ENCODE measurements at places on chromosomes 4 and X.

DNA sequence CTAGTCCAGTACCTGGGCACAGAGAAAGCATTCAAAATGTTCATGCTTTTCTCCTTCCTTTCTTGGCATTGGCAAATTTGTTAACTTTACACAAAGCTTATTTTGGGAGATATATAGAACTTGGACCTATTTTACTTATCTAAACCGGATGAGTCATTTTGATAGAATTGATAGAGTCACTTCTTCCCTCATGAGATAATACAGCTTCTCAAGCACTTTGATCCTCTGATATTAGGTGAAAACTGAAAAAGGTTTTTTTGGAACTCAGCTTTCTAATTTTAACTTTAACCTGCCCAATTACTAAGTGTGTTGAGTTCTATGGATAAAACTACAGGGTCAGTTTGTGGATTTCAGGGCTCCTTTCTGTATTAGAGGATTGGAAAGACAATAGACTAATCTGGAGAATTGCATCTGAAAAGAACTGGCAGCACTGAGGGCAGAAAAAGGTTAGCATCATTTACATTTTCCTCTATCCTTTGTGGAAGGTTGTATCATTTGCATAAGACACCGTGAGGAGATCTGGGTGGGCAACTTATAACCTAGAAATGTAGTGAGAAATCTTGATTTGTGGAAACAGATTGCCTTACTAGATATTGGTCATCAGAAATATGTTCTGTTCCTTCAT lies 2.4 kb downstream of the WDR44 start:
- no peak for DNase-seq

DNA sequence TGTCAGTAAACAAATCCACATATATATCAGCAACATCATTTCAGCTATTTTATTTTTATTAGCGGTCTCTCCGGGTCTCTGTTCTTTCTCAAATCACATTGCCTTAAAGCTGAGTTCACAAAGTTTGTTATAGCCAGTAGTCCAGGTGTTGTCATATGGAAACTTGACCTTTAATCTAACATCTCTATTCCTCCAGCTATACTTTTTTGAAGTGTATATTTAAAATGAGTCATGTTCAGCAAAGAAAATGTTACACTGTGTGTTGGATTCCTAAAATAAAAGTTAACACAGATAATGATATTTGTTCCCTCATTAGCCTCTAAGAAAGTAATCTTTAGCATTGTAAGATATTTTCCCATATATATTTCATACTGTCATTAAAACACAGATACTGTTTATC lies 63.6 kb downstream of the SMARCAD1 start:
- no peak for DNase-seq

- peak; percentile 23 for DNase-seq
These were observed 19.1 kb upstream of the ZXDA start for GRCh38 chrX:57929373-57929772.

GRCh38 chr4:2827071-2827873 lies 16.4 kb upstream of the ADD1 start:
- no peak for DNase-seq

DNA sequence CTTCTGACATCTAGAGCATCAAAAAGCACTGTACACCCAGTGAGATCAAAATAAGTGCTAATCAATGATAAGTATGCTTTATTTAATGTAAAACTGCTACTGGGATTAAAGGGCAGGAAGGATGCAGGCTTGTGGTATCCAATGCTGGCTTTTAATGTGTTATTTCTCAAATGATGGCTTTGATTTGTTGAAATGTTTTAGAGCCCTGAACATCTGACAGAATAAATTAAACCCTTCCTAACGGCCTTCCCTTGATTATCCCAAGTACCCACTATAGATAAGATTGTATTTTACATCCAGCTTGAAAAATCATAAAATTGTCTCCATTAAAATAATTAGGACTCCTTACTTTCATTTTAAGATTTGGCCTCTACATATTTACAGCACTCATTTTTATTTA lies 382.9 kb downstream of the HNRNPD start:
- DNase-seq, result no peak

DNA sequence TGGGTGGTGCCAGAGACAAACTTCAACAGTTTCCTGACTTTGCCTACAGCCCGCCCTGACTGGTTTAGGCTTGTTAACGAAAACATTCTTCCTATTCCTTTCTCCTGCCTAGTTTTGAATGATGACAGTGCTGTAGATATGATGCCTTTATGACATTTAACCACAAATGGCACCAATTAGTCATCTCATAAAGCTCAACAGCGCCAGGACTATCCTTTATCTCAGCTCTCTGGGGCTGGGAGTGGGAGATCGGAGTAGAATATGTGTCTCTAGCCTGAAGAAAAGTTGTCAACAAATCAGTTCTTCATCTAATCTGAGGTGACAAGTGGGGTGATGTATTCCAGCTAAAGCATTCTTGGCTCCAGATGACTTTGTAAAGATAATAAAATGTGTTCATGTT lies 64.6 kb upstream of the SH3RF1 start:
- DNase-seq, result peak; percentile 86

DNA sequence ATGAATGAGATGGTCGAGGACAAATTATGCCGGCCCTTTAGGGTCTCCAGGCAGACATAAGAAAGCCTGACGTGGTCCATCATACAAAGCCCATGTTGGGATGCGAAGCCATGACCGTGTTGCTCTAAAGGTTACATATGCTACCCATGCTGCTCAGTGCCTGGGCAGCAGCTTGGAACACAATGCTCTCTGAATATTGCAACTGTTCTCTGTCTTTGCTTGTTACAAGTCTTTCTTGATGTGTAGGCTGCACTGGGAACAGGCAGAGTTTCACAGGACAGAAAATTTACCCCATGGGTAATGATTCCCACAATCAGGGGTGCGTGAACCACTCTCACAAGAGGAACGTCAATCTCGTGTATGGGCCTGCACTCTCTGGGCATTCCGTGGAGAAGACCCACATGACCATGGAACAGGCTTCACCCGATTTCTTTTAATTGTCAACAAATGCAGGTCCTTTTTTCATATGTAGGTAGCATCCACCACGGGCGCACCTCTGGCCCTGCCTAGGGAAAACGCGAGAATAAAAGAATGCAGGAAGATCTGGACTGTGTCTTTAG lies 66.3 kb downstream of the NBDY start:
- no peak for DNase-seq

DNA sequence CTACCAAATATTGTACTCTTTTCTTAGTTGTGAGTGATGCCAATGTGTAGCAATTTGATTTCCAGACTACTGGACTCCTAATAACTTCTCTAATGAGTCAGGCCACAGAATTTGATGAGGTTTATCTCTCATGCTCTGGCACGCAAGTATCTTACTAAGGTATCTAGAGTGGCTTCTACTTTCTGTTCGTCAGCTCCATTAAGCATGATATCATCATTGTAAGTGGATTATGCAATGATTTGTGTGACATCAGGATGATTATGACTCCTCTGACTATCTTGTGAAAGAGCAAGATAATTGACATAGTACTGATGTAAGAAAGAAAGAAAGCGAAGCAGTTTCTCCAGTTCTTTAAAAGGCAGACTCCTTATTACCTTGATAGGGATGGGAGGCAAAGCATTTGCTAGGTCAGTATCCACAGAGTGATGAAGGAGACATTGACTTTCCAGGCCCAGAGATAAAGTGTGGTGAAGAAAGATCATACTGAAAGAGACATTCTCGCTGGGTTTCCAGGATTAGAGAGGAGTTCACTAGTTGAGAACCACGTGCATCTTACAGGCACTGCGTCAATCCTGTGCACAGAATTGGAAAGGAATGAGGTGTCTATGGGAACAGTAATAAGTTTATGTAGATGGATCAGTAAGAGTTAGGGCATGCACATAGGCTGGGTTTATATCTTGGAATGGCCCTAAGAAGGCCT lies 161.9 kb upstream of the STK26 start:
- DNase-seq, result no peak

- peak; percentile 56 for DNase-seq
These were observed 855 bp downstream of the KLF3 start for GRCh38 chr4:38664706-38665401.

- DNase-seq, result no peak
These were observed 8.0 kb downstream of the GUCY1A1 start for GRCh38 chr4:155674669-155675071.

GRCh38 chrX:134469486-134469885 lies 9.5 kb downstream of the HPRT1 start:
- DNase-seq, result peak; percentile 43

GRCh38 chrX:17046478-17047097 lies 100.1 kb downstream of the REPS2 start:
- DNase-seq, result peak; percentile 84

DNA sequence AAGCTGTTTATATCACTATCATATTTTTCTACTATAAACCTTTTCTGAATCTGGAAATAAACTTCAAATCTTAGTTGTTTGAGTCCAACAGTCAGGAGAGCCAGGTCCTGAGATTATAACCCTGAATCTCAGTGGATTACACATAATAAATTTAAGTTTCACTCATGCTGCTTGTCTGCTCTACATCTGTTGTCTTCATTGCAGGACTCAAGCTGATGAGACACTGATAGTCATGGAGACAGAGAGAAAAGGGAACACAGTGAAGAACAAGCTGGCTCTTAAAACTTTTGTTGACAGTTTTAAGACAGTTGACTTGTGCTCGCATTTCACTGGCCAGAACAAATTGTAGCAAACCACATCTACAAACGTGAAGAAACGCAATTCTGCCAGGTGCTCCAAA lies 327.0 kb upstream of the CTSO start:
- DNase-seq, result no peak

- peak; percentile 7 for DNase-seq
These were observed 136.4 kb downstream of the REPS2 start for GRCh38 chrX:17082831-17083230.

- DNase-seq, result peak; percentile 0
These were observed 114.3 kb upstream of the TEX13C start for GRCh38 chrX:125205133-125205917.

DNA sequence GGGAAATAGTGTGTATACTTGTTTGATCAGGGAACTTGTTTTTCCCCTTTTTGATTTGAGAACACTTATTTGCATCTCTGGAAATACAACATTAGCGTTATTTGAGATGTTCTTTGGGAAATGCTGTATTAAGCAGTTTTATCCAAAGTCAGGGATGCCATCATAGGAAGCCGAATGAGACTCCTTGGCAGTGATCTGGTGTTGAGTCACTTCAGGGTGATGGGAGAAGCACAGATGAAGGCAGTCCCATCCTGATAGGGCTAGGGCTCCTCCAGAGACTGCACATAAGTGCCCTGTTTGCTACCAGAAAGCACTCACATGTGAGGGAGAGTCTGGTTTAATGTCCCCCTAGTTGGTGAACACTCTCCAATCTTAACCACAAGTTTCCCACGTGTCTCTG lies 62.3 kb downstream of the IL1RAPL1 start:
- DNase-seq, result no peak

DNA sequence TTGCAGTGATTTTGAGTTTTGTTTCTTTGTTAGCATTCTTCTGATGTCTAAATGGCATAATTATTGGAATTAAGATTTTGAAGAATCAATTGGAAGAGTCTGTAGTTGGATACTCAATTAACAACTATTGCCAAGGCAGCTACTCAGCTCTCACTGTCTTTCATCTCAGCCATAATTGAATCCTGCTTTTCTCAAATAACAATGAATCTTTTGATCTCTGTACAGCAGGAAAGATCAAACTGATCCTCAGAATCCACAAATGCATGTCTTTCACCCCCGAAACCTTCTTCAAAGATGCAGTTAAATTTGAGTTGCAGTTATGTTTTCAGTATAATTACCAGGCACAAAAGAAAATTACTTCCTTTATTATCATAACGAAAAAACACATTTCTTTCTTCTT lies 86.2 kb downstream of the MAD2L1 start:
- no peak for DNase-seq

GRCh38 chr4:74983253-74983635 lies 50.3 kb downstream of the PARM1 start:
- DNase-seq, result no peak

DNA sequence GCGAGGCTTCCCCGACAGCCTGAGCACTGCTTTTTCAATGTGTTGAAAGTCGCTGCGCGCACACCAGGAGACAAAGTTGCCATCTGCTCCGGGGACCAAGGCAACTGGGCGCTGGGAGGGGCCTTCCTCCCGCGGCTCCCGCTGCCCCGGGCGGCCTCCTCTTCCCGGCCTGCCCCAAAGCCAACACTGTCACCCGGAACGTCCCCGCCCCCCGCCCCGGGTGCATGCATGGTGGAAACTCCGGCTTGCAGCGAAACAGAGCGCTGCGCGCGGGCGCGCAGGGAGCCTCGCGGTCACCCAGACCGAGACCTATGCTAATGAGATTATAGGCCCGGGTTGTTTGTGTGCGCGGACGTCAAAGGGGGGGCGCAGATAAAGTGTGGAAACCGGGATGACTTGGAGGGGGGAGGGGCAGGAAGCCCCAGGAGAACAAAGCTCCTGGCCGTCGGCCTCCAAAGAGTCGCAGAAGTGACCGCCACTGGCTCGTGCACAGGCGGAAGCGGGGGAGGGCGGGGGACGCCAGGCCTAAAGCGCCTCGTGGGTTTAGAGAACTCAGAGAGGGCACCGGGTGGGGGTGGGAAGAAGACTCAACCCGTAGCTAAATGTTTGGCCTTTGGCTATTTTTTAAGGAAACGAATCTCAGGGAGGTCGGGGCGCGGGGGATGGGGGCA lies 88.8 kb downstream of the BCOR start:
- peak; percentile 25 for DNase-seq

DNA sequence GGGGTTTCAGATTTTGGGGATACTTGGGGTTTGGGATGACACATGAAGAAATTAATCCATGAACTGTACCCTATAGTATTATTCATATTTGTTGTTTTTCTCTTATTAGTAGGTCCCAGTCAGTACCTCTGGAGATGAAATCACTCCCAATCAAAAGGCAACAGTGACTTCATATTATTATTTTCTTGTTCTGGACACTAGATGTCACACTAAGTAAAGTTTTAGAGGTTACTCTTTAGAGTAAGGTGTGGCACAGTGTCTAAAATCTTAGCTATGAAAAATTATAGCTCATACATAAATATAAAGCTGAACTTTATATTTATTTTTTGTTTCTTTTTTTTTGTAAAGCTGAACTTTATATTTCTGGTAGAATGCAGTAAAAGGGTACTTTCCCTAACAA lies 35.1 kb downstream of the FAM114A1 start:
- peak; percentile 43 for DNase-seq

- DNase-seq, result no peak
These were observed 224.5 kb upstream of the TENM3 start for GRCh38 chr4:182018691-182019090.

GRCh38 chrX:153903991-153904957 lies at the start of gene AVPR2:
Gene AVPR2, plus strand, starts transcription at chrX:153904673. Its CDS starts 473 bp downstream, at chrX:153905146.
- no peak for DNase-seq

DNA sequence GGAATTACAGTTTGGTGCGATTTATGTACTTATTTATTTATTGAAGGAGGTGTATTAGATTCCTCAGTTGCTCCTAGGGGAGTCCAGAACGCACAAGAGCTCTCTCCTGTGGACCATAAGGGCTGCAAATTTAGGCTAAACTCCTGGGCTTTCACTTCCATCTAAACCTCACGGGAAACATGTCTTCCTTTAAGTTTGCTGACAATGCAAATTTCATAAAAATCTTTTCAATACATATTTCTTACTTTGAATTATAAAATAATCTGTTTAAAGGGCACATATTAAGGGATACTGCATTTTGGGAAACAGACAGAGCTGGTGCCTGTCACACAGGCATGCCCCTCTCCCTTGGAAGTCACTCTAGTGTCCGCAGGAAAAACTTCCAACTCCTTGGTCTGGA lies 438.0 kb upstream of the CPEB2 start:
- no peak for DNase-seq

GRCh38 chr4:3387154-3387942 lies 54.4 kb upstream of the HGFAC start:
- DNase-seq, result no peak

- DNase-seq, result no peak
These were observed 76.5 kb downstream of the RTL9 start for GRCh38 chrX:110435196-110435595.

GRCh38 chr4:94472056-94472826 lies 20.5 kb downstream of the PDLIM5 start:
- DNase-seq, result peak; percentile 92

Data from fibroblast of lung (primary cell).